ENCODE measurements at places on chromosomes 5 and 9.

DNA sequence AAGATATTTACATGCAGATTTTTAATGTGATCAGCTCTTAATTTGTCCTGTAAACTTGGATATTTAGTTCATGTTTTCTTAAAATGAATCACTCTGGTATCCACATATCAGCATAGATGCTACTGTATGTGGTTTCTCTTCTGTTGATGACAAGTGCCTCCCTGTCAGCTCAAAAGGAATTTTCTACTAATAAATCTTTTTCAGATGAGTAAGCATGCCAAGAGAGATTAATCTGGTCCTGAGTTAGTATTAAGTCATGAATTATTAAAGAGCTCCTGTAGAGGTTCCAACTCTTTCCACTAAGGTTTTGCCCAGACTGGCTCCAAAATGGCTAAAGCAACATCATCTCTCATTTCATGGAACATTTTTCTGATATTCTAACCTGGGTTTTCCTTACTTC, 129.2 kb downstream of the GOLPH3 start:
- DNase-seq = peak; percentile 38

GRCh38 chr5:179212870-179213269, 132.4 kb downstream of the ADAMTS2 start:
- DNase-seq = no peak

GRCh38 chr9:28329323-28329722, 756.0 kb upstream of the C9orf72 start:
- no peak for DNase-seq

- no peak for DNase-seq
These were observed 74.8 kb upstream of the TGFBR1 start for GRCh38 chr9:99030092-99030511.

GRCh38 chr5:120794121-120794520, 330.0 kb downstream of the PRR16 start:
- no peak for DNase-seq

- no peak for DNase-seq
These were observed 929 bp upstream of the PLPP6 start for GRCh38 chr9:4661165-4661564.

All from COLO829 (cell line).